ENCODE measurements at places on chromosomes 2 and 18.

DNA sequence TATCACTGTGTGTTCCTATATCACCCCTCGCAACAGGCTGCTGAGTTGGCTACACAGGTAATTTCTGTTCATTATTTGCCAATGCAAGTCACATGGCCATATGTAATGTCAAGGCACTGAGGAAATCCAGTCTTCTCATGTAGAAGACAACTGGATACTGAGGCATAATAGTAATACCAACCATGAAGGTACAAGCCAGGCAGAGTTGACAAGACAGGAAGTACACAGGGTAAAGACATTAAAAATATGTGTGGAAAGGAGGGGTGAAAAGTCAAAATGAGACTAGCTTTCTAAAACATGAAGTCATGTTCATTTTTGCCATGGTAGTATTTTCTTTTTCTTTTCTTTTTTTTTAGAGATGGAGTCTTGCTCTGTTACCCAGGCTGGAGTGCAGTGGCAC is 17.5 kb upstream of the RNF138 start:
- no peak for DNase-seq

DNA sequence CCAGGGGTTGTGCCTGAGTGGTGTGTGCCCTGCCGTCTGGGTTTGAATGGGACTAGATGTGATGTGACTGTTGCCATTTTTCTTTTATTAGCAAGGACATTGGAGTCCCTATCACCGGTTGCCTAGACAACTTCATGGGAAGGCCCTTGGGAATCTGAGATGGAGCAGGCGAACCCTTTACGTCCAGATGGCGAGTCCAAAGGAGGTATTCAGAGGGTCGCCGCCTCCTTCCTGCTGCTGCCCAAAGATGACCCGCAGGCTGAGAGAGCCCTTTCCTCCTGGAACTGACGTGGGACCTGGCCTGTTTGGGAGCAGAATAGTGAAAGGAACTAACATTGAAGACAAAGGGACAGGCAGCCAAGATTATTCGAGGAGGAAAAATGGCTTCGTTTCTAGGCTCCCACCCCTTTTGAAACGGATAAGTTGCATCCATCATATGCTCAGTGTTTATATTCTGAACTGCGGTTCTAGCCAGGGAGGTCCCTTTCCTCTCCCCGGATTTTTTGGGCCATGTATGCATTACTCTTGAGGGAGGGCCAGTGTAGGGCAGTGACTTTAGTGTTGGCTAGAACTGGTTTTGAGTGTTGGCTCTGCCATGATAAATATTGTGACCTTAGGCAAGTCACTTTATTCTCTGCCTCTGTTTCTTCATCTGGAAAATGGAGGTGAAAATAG is 673 bp downstream of the CENPO start:
- no peak for DNase-seq

- DNase-seq = no peak
Measured at GRCh38 chr2:223315813-223316212, 263.8 kb downstream of the KCNE4 start.

- DNase-seq = no peak
Measured at GRCh38 chr2:238855891-238856580, 8.2 kb downstream of the TWIST2 start.

GRCh38 chr2:50538147-50538546 is 493.8 kb downstream of the NRXN1 start:
- peak; percentile 65 for DNase-seq

DNA sequence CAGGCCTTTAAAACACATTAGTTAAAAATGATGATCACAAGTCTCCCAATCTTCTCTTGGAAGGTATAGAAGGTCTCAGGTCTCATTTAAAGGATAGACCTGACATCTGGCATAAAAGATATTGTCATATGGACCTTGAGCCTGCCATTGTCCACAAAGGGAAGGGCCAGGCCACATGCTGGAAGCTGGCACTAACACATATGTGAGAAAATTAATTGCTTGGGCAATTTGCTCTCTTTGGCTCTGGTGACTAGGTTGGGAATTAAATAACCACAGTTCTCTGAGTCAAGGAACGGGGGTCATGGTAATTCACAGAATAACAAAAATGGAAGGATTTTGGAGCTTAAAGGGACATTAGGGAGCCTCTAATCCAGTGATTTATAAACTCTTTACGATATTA is 727.3 kb downstream of the BCL11A start:
- DNase-seq = no peak

GRCh38 chr18:45998244-45998643 is 31.1 kb upstream of the EPG5 start:
- DNase-seq = no peak

DNA sequence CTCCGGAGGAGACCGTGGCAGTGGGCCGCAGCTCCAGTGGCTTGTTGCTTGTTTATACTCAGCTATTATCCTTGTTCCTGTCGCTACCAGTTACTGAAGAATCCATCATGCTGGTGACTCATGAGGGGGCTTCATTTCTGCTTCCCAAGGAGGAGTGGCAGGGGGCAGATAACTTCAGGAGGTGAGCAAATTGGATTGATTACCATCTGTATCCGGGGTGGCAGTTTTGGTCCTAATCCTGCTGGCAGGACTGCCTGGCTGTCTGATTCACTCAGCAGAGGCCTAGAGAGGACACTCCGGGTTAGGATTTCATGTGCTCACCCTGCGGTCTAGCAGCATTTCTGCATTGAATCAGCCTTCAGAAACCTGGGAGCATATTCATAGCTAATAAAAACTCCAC is 230.0 kb downstream of the ACTR3 start:
- no peak for DNase-seq

GRCh38 chr2:84808279-84808678 is 72.6 kb downstream of the TRABD2A start:
- DNase-seq = no peak

GRCh38 chr18:40079786-40080185 is 1875.2 kb upstream of the PIK3C3 start:
- DNase-seq = no peak
